ENCODE measurements at places on chromosomes 2 and 18.

DNA sequence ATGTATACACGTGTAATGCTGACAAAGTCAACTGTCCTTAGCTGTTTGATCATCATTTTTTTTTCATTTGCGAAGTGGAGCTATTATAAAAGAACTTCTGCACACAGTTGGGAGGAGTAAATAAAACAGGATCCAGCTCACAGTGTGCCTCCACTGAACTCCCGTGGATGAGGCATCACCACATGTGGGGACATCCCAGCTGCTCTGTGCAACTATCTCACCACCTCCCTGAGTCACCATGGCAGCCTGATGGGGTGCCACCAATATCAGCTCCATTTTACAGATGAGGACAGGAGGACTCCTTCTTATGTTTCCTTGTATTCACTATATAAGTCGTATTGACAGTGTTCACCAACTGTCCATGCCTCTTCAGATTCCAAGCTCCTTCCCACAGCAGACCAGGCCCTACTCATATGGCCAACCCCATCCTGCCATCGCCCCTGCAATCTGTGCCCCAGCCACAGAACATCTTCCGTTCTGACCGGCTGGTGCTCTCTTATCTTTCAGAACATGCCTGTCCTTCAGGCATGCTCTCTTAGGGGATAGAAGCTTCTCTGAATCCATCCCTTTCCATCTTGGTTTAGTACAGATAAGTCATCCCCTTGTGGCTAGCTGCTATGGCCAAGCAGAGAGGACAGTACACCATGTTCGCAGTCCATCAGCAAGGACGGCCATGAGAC lies 288.1 kb downstream of the RNF144A start:
- no peak for DNase-seq

- DNase-seq = no peak
Measured at GRCh38 chr2:145066151-145066661, 546.3 kb upstream of the ZEB2 start.

GRCh38 chr2:854460-854859 lies 96.2 kb upstream of the SNTG2 start:
- DNase-seq = no peak

DNA sequence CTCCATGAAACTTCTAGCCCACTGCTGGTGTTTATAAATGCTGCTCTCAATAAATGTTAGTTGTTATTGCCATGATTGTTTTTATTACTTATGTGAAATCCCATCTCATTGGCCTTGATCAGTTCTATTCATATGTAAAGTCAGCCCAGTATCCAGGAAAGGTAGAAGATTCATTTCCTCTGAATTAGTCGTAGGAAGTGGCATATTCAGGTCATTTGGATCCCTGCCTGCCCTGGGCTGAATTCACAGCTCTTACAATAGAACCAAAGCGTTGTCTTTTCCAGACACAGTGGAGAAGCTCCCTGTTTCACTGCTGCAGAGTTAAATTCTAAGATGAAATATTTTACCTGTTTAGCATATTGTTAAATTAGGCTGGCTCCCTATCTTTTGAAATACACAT lies 70.3 kb downstream of the MAIP1 start:
- no peak for DNase-seq

DNA sequence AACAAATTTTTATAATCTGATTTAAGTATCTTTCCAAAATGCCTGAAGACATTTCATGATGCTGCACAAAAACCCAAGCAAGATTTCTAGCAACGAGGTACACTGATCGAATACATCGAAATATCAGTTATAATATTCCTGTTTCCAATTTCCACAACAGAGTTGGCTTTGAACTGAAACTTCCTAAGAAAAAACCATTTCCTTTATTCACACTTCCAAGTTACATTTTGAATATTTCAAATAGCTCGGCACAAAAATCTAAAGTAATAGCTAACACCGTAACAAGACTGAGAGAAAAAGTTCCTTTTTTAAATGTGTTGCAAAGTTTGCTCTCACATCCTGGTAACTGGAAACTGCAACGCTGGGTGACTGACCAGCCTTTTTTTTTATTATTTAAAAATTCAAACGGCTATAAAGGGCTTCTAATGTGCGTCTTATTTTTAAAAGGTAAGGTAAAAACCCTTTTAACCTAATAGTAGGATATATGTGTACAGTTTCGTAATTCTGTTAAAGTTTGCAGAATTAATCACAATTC lies 1.7 kb downstream of the HNRNPLL start:
- no peak for DNase-seq

- no peak for DNase-seq
Measured at GRCh38 chr2:119327431-119327830, 39.2 kb downstream of the C2orf76 start.

DNA sequence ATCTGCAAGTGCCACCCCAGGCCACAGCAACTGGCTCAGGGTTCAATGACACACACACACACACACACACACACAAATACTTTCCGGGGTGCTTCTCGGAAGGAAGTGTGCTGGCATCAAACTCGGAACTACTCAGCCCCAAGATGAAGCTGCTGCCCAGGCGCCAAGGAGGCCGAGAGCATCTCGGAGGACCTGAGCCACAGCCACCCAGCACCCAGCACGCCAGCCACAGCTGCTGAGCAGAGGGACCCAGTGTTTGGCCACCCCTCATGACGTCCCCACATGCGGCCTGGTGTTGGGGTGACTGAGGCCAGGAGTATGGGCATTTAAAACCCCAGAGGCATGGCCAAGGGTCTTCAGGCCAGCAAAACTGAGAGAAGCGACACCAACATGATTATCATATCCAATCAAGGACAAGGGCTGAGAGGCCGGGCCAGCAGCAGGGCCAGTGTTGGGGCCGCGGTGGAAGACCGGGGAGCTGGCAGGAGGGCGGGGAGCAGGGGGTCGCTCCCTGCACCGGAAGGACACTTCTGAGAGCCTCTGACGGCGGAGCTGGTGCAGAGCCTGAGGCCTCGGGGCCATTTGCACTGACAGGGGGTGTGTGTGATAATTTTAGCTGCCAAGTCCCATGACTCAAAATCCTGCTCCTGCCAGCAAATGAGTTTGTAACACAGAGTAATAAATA lies 61.8 kb downstream of the BIN1 start:
- DNase-seq = no peak

DNA sequence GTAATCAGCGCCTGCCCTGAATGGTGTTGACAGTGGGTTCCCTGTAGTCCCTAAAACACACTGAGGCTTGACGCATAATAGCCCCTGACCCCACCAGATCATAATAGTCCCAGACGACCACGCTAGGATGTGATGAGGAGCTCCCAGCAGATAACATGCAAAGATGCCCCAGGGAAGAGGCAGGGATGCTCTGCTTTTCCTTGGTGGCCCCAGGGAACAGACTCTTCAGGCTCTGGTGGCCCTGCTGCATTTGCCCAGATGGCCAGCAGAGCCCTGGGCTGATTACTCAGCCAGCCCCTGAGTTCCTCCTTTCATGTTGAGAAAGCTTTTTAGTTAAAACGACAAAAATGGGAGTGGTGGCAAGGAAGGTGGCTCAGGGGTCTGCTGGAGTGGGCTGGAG lies 5.9 kb upstream of the NCKAP5 start:
- DNase-seq = no peak

DNA sequence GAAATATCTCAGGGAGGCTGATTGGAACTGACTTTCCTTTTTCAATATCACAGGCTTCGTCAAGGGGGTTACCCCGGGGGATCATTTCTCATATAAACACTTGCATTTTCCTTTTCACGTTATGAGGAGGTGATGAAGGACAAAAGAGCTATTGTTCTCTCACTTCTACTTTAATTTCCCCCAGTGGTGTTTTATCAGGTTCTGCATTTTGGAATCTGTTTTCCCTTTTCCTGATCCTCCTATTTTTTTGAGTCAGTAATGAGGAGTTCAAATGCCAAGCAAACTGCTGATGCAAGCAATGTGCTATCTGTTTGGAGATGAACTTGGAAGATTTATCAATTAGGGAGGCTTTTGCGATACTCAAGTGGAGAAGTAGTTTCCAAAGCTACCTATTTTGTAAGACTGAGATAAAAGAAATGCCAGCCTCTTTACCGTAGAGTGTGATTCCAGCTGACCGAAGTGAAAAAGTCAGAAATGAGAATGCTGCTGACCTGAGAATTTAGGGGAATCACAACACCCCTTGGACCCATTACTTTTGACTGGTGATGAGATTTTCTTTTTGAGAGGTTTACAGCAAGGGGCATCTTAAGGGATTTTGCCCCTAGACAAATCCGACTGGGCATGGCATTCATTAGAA lies 556.0 kb downstream of the RNF144A start:
- no peak for DNase-seq

GRCh38 chr2:44953499-44953883 lies 12.0 kb downstream of the SIX3 start:
- DNase-seq = no peak

- no peak for DNase-seq
Measured at GRCh38 chr2:149027590-149028250, 10.8 kb upstream of the LYPD6B start.

- DNase-seq = no peak
Measured at GRCh38 chr2:65353046-65353445, 79.4 kb downstream of the SPRED2 start.

DNA sequence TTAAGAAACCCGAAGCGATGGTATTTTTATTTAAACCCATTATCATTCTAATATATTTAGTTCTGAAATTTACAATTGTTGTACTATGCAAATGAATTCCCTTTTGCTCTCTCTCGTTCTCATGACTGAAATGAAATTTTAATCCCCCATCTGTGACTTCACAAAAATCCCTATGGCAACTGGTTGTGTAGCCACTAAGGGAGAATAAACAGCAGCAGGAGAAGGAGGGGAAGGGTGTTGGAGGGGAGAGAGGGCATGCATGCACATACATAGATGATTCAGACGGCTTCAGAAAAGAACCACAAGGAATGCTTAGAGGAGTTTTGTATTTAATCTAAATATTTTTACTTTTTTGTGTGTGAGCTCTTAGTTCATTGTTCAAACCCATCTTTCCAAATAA lies 36.8 kb downstream of the CPS1 start:
- DNase-seq = no peak

DNA sequence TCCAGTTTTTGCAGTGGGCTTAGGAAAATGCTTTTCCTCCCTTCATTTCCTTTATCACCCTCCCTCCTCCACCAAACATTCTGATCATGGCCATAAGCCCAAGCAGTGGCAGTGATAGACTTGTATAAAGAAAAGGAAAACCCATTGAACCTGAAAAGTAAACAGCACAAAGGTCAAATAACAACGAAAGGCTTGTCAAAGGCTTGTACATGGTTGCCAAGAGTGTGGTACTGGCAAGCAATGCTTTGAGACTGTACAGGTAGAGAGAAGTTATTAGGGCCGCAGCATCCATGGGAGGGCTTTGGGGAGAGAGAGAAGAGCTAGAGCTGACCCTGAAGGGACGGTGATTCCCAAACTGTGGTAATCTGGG lies 2.1 kb upstream of the VWA3B start:
- no peak for DNase-seq

DNA sequence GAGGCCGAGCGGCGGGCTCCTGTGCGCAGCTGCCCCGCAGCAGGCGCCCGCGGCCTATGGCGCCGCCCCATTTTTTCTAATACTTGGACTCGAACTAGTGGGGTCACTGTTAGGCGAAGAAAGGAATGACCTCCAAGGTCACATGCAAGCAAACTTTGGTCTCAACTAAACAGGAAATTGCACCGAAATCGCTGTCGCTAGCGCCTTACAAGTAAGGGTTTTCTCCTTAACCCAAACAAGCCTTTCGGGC lies 339 bp downstream of the ACAA2 start:
- no peak for DNase-seq

DNA sequence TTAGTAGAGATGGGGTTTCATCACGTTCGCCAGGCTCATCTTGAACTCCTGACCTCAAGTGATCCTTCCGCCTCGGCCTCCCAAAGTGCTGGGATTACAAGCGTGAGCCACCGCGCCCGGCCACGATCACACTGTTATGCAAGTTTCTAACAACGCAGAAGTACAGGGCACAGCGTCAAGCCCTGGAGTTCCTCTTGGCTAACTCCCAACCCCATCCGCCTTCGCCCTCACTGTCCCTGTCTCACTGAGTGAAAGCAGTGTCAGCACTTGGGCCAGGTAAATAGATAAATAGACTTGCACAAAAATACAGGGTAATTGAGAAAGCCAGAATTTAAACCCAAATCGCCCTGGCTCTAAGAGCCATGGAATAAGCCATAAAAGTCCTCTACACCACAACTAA lies 111.7 kb downstream of the ACVR1 start:
- DNase-seq = no peak

- DNase-seq = no peak
Measured at GRCh38 chr18:34495506-34495905, 214.6 kb upstream of the DTNA start.

DNA sequence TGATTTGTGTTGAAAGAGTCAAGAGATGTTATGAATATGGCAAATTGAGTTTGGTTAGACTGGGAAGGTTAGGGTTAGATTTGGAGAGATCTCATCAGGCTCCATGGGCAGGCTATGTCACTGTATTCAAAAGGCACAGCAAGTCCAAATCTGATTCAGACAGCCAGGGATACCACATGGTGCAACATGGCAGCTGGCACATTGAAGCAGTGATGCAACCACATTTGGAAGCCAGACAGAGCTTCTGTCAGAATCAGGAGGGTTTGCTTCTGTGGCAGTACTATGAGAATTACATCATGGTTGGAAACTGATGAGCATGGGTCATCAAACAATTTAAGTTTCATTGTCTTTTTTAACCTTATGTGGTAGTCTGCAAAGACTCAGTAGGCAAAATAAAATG lies 772.2 kb downstream of the SUCLG1 start:
- DNase-seq = no peak

DNA sequence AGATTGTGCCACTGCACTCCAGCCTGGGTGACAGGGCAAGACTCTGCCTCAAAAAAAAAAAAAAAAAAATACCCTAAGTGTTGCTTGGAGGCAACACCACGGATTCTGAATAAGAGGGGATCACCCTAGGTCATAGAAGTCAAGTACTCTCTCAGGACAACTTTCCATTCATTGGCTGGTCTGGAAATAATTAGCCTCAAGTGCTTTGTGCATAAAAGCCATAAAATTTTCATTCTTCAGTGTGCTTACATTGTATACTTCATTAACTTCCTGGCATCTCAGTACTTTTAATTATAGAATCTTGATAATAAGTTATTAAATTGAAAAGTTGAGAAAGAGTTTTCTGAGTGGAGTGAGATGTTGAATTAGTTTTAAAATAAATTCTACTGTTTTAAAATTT lies 876.1 kb upstream of the FAM98A start:
- DNase-seq = no peak

DNA sequence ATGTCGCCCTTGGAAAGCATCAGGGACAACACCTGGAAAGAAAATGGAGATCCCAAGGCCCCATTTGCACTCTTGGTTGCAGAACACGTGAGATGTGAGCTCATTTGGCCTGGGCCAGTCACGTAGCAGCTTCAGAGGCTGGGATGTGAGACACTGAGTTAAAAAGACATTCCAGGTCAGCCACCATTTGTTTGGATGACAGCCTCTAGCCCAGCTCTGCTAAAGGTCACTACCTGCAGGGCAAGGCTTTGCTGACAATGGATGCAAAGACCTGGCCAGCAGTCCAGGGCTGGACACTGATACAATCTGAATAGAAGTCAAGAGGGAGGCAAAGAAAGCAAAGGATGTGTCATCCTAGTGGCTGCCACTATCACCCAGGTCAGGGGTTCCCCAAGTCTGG lies 83.9 kb upstream of the LRPPRC start:
- DNase-seq = no peak
